ENCODE measurements at places on chromosomes 1 and 21.

- no peak for DNase-seq
Observed at GRCh38 chr1:36161641-36162531, 5.9 kb downstream of the MAP7D1 start.

GRCh38 chr1:196723325-196724185, 51.1 kb upstream of the CFHR3 start:
- no peak for DNase-seq

- DNase-seq = no peak
Observed at GRCh38 chr1:116417678-116418077, 44.6 kb downstream of the ATP1A1 start.

DNA sequence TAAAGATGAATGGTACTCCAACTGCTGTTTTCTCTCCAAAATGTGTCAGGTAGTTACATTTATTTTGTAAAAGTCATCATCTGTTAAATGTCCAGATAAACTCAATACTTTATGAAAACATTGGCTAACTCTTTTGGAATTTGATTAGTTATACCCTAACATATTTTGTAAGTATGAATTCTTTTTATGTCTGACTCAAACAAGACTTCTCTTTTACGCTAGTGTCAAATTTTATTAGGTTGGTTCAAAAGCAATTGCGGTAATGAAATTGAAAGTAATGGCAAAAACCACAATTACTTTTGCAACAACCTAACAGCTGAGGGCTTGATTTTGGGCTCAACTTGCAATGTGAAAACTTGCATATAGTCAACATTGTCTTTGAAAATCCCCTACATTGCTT, 41.0 kb upstream of the USP25 start:
- no peak for DNase-seq

DNA sequence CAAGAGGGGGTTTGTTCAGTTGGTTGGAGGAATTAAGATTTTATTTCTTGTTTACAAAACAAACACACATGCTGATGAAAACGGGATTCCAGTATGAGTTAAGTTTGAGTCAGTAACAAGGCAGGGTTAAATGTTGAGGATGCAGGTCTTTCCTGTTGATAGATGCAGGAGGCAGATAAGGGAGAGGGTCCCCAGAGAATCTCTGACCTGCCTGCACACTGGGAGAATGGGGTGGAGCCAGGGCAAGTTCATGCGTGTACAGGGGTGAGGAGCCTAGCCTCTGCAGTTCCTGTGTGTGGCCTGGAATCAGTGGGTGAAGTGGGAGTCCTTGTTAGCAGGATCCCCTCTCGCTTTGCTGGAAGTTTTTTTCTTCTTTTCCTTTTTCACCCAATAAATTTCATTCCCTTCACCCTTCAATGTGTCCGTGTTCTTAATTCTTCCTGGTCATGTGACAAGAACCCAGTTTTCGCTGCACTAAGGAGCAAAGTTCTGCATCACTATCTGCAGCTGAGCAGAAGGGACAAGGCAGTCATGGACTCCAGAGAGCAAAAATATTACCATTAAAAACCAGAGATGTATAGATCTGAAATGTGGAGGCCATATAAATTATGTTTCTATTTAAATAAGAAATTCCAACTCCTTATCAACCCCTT, 69.9 kb upstream of the MARK1 start:
- no peak for DNase-seq

DNA sequence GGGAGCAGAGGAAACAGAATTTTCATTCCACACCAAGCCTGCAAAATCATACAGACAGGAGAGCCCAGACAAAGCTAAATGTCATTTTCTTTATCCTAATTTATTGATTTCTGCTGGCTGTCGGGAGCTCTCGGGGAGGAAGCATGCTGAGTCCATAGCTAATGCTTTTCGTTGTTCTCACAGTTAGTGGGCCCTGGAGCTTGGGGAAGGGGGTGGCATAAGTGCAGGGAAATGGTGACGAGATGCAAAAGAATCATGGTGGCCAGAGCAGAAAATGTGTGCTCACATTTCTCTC, 202.4 kb downstream of the TOMM20 start:
- DNase-seq = no peak

GRCh38 chr21:36769051-36769839, 70.3 kb downstream of the SIM2 start:
- no peak for DNase-seq

DNA sequence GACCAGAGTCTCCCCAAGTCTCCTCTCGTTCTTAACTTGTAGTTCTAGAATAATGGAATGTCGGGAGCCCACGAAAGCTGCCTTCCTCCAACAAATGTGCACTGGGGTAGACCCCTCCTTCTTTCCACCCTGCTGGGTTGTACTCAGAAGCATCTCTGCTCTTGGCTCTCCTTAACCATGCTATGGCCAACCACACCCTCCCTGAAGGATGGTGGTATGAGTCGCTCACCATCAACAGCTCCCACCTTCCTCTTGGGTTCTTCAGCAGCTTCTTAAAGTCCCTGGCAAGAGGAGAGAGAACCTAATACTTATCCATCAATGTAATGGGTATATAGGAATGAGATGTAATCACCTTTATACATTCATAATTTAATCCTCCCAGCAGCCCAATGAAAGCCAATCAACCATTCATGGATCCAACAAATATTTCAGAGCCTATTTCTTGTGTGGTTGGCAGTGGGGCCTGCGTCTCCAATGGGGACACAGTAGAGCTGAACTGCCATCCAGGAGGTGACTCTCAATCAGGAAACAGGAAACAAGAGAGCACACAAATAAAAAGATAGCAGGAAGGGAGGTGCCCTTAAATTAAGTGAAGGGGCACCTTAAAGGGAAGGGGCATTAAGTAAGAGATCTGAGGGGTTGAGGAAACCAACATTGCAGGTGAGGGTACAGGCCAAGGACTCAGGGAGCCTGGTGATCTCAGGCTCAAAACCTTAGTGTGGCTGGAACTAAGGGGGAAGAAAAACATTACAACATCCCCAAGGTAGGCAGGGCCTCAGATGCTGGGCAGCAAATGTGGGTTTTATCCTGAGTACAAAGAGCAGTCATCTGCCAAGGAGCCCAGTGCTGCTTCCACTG, 64.4 kb upstream of the ETS2 start:
- no peak for DNase-seq

Data from NCI-H1417 treated with DMSO at 0.1 percent for 48 hours (cell line).